ENCODE measurements at places on chromosomes 12 and 14.

DNA sequence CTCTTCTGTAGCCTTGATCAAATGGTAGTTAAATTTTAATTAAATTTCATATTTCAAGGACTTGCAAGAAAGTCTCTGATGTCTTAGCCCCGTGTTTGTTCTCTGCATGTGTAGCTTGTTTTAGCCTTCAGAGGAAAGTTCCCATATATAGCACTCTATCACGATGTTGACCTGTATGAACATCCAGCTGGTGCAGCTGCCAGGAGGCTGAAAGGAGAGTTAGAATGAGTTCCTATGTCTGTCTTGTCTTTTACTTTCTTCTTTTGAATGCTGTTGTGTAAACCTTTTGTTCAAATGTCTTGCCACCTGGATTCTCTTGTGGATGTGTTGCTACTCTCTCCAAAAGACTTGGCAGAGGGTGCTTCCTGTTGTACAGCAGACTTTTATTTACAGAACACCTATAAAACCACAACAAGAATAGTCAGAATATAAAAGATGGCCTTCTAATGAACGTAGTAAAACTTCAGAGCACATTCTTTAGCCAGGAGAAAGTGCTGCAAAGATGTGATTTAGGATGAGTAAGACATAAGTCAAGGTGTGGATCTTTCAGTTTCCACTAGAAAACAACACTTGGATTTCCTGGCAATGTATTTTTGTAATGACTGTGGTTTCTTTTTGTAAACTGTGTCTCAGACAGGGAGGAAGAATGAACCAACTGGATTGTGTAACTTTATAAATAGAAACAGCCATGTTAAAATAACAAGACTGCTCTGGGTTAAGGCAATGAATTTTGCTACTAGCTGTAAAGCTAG lies 17.2 kb downstream of the NAV3 start:
- no peak overlapping the region for H3K27ac ChIP-seq
- no peak for DNase-seq
- no peak overlapping the region for H3K4me3 ChIP-seq
- no peaks in the 10 kb centered on the region for H3K36me3 ChIP-seq
- H3K4me1 ChIP-seq = no peaks in the 10 kb centered on the region

GRCh38 chr14:99566390-99567354 lies 37.3 kb downstream of the CCDC85C start:
- no peaks in the 10 kb centered on the region for H3K27me3 ChIP-seq
- DNase-seq = no peak
- H3K4me3 ChIP-seq = no peak overlapping the region
- no peaks in the 10 kb centered on the region for H3K4me1 ChIP-seq

DNA sequence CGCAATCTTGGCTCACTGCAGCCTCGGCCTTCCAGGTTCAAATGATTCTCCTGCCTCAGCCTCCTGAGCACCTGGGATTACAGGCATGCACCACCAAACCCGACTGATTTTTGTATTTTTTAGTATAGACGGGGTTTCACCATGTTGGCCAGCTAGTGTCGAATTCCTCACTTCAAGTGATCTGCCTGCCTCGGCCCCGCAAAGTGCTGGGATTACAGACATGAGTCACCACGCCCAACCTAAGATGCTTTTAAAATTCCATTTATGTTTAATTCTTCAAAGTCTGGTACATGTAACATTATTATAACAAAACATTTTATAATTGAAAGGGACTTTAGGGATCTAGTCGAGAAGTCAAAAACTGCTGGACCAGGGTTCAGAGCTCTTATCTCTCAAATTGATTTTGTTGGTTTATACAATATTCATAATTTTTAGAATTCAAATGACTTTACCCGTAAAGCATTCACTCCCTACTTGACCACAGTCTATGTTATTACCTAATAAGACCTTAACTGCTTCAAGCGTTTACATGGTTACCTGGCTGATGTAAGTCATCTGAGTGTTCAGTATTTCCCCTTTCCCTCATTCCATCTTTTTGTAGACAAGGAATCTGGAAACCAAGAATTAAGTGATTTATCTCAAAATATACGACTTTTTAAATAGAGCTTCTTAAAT lies 28.2 kb downstream of the RAP1B start:
- H3K27me3 ChIP-seq = no peaks in the 10 kb centered on the region
- peaks cover 82% of the 10 kb centered on the region for H3K4me1 ChIP-seq
- no peak overlapping the region for H3K27ac ChIP-seq
- no peak for DNase-seq
- no peaks in the 10 kb centered on the region for H3K36me3 ChIP-seq

GRCh38 chr14:29900609-29901350 lies 26.9 kb downstream of the PRKD1 start:
- DNase-seq = no peak
- H3K27ac ChIP-seq = no peak overlapping the region
- no peaks in the 10 kb centered on the region for H3K36me3 ChIP-seq
- no peak overlapping the region for H3K4me3 ChIP-seq
- no peaks in the 10 kb centered on the region for H3K4me1 ChIP-seq
